ENCODE measurements at places on chromosomes 6 and 20. TPM values are rescaled to one million over a fixed set of nuclear protein-coding genes. Genes with fewer than 3 reads are reported as not detected.

GRCh38 chr20:43798291-43799149 is 71.7 kb upstream of the GTSF1L start:
- H3K27me3 ChIP-seq, result no peaks in the 10 kb centered on the region
- H3K36me3 ChIP-seq, result no peaks in the 10 kb centered on the region
- no peak overlapping the region for H3K27ac ChIP-seq
- H3K4me1 ChIP-seq, result no peaks in the 10 kb centered on the region

GRCh38 chr6:169019727-169020491 is 233.7 kb downstream of the THBS2 start:
- H3K4me1 ChIP-seq, result no peaks in the 10 kb centered on the region
- no peak overlapping the region for H3K27ac ChIP-seq
- H3K4me3 ChIP-seq, result no peak overlapping the region
- H3K36me3 ChIP-seq, result no peaks in the 10 kb centered on the region
- no peak for DNase-seq
- no peaks in the 10 kb centered on the region for H3K27me3 ChIP-seq

- H3K36me3 ChIP-seq, result peaks cover 3% of the 10 kb centered on the region
- no peaks in the 10 kb centered on the region for H3K4me1 ChIP-seq
- no peak overlapping the region for H3K27ac ChIP-seq
- no peak for DNase-seq
- H3K27me3 ChIP-seq, result no peaks in the 10 kb centered on the region
Observed at GRCh38 chr6:108331982-108332381, 37.1 kb downstream of the AFG1L start.

DNA sequence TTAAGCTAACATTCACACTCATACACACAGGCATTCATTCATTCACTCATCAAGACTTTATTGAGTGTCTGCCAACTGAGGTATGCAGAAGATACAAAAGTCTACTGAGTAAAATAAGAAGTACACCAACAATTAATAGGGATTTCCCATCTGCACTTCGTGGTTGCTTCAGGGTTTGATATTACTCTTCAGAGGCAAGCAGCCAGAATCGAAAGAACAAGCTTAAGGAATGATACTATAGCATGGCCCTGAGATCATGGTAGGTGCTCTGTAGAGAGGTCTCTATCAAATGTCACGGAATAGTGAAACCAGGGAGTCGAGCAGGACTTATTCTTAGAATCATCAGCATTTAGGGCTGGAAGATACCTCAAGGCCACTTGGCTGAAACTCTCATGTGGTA is 135.4 kb downstream of the NRN1 start:
- H3K36me3 ChIP-seq, result no peaks in the 10 kb centered on the region
- H3K27ac ChIP-seq, result no peak overlapping the region
- no peak for DNase-seq
- no peaks in the 10 kb centered on the region for H3K27me3 ChIP-seq

DNA sequence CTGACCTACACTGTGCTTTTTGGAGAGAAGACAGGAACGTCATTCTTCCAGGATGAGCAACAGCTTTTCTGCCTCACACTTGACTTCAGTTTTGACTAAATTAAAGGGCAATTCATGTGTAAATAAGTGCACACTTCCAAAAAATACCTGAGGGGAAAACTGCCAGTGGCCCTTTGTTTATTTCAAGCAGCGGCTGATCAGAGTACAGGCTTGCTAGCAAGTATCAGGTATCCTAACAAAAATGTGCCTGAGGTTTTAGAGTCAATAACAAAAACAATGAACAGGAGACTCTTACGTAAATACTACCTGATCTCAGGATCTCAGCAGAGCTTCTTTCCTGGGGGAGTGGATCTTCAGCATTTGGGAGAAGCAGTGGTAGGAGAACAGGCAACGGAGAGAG is 12.4 kb downstream of the LY86 start:
- no peak overlapping the region for H3K4me3 ChIP-seq
- no peak for DNase-seq
- no peaks in the 10 kb centered on the region for H3K27me3 ChIP-seq
- H3K27ac ChIP-seq, result no peak overlapping the region

GRCh38 chr20:39983655-39984054 is 705.4 kb downstream of the MAFB start:
- H3K27me3 ChIP-seq, result no peaks in the 10 kb centered on the region
- peaks cover 3% of the 10 kb centered on the region for H3K4me1 ChIP-seq
- no peak overlapping the region for H3K4me3 ChIP-seq
- H3K27ac ChIP-seq, result no peak overlapping the region
- no peaks in the 10 kb centered on the region for H3K36me3 ChIP-seq

DNA sequence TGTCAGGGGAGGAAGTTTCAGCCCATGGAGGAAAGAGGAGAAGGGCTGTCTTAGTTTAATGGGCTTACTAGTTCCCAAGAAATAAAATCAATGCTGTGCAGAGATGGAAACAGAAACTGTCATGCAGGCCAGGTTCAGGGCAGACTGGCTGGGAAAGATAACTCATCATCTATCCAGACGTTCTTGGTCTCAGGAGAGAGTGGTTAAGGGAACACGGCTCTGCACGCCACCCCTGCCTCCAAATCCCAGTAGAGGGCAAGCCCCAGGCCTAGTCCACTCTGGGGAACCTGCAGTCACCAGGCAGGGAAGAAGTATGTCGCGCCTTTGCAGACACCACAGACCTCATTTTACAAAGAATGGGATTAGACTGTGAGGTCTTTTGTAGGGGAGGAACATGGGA is 12.5 kb downstream of the ALDH8A1 start:
- H3K4me1 ChIP-seq, result peaks cover 16% of the 10 kb centered on the region
- no peaks in the 10 kb centered on the region for H3K27me3 ChIP-seq
- no peaks in the 10 kb centered on the region for H3K36me3 ChIP-seq
- peak; percentile 55 for DNase-seq
- H3K27ac ChIP-seq, result peak overlapping the region; percentile 65

The LGSN gene
- total RNA-seq, result 0.25 TPM
